ELF-1 (cell line): ENCODE measurements at places on chromosomes 4 and X.
A peak's percentile ranks its signal among the peaks of the same experiment; 100 is the strongest.

DNA sequence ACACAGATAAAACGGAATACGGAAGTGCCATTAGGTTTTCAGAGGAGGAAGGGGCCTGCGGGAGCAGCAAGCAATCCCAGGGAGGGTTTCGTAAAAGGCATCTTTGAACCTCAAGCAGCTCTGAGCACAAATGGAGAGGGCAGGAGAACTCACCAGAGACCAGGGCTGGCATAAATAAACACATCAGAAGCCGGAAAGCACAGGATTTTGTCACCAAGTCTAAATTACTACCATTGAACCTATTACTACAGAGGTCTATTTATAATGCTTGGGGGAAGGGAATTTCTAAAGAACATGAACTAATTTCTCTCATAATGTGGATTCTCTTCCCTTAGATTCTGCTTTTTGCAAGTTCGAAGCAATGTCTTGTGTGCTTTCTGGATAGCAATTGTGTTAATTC, 39.6 kb upstream of the MBTPS2 start:
- DNase-seq = no peak

DNA sequence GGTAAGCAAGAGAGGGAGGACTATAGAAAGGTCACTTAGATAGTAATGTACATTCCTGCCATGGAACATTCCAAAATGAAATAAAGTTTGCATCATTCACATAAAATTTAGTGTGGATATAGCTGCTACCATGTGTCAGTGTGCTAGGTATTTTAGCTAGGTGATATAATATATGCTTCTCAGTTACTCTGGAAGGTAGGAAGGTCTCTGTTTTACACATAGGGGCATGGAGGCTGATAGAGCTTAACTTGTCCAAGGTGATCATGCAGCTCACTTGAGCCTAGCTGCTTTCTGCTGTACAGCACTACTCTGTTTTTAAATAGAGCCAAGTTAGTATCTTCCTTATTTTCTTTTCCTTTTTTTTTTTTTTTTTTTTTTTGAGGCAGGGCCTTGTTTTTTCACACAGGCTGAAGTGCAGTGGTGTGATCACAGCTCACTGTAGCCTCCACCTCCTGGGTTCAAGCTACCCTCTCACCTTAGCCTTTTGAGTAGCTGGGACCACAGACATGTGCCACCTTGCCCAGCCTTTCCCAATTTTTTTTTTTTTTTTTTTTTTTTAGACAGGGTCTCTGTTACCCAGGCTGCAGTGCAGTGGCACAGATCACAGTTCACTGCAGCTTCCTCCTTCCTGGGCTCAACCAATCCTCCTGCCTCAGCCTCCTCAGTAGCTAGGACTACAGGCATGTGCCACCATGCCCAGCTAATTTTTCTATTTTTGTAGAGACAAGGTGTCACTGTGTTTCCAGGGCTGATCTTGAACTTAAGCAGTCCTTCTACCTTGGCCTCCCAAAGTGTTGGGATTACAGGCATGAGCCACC, 10.4 kb downstream of the AFF1 start:
- no peak for DNase-seq

DNA sequence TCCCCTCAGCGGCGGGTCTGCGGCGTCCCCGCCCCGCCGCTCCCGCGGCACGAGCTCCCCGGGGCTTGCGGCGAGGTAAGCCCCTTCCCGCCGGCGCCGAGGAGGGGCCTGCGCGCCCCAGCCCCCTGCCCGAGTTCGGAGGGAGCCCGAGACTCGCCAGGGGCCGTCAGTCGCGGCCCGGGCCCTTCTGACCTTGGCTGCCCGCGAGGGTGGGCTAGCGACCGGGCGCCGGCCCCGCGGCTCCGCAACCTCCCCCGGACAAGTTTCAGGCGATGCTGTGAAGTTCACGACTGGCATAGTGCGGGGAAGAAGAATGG, 554 bp downstream of the CDKL5 start:
- peak; percentile 31 for DNase-seq

- no peak for DNase-seq
Observed at GRCh38 chrX:49673394-49673793, 22.4 kb downstream of the PAGE1 start.

DNA sequence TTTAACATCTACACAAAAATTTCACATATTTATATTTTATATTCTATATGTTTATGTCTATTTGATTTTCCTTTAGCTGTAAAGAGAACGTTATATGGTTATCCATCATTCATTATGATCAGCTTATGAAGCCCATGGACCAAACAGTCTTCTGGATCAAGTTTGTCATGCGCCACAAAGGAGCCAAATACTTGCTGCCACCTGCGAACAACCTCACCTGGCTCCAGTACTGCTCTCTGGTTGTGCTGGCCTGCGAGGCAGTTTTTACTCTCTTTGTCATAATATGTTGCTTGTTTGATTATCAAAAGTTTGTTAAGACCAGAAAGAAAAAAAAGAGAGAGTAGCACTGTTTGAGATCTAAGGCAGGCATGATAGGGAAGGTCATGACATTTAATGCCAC, 38.2 kb downstream of the UGT2B7 start:
- DNase-seq = no peak

DNA sequence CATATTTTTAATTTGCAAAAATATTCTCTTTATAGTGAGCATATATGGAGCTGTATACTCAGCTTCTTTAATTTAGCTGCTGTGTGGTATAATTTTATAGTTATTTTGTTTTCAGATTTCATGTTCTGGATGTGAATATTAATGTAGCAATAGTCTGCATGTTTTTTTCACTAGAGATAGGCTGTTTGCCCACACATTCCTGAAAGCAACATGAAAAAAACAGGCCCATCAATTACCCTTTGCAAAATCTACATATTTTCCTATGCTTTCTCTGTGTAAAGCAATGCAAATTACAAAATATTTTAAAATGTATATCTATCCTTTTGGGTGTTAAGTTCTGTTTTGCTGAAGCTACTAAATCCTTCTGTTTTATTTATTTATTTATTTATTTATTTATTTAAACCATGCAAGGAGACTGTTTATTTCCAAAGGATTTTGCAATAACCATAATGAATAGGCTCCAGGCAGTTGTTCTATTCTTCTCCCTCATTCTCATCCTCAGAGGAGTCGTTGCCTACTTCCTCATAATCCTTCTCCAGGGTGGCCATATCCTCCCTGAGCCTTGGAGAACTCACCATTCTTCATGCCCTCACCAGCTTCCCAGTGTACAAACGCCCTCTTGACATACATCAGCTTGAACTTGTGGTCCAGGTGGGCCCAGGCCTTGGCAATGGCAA, 277.1 kb downstream of the ANKRD50 start:
- DNase-seq = no peak

- no peak for DNase-seq
Observed at GRCh38 chrX:87616371-87616770, 98.8 kb downstream of the KLHL4 start.

GRCh38 chr4:183263787-183264386, 56.2 kb downstream of the CLDN22 start:
- no peak for DNase-seq

DNA sequence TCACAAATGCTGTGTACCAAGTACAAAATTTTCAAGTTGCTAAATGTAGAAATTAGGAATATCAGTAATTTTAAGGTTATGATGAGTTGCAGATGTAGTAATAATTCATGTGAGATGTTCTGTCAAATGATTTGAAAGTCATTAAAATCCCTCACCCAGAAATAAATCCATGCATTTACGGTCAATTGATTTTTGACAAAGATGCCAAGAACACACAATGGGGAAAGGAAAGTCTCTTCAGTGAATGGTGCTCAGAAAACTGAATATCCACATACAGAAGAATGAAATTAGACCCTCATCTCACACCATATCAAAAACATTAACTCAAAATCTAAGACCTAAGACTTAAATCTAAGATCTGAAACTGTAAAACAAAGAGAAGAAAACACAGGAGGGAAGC, 12.9 kb upstream of the BMPR1B start:
- DNase-seq = no peak

DNA sequence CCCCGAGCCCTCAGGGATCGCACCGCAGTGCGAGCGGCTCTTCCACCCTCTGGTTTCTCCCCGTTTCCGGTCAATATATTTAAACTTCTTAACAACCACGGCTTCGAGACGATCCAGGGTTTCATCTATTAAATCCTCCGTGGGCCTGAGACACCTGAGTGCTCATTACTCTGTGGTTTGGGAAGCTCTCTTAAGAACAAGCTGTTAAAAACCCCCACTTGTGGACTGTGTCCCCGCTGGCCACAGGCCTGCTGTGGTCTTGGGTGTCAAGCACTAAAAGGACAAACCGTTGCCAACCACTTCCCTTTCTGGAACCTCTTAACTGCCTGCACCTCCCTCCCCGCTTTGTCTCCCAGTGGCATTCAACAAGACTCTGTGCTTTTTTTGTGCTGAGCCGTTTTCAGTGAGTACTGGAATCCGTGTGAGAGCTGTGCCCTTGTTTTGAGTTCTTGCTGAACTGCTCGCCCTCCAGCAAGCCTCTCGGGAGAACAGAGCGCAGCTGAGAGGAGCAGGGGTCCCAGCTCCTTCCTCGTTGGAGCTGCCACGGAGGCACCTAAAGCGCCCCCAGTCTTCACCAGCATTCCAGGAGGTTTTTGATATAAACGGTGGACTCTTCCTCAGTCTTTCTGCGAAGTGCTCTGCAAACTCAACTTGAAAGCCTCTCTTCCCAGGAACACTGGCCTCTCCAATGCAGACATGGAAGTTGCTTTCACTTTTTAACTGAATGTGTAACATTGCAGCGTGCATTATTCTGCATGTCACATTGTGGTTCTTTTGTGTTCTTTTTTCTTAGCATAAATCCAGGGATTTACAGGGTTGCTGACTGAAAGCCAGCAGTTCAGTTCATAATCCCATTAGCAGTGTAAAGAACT, 691 bp upstream of the IGFBP7 start:
- DNase-seq = peak; percentile 80

GRCh38 chr4:96675896-96676295, 836.0 kb downstream of the PDHA2 start:
- peak; percentile 18 for DNase-seq

DNA sequence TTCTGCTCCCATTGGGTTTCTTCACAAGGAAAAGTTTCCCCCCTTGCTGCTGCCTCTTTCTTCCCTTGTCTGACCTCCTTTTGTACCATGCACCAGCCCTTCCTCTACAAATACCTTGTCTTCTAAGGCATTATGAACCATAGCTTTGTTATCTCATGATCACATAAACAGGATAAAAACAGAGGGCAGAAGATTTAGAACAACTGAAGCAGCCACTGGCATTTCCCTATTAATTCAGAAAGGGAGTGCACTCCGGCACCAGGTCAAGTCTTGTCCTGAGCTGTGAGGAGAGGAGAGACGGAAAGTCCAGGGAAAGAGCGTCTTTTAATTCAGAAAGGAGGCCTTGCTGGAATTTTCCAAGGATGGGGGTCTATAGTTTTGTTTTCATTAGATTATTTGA, 281.7 kb downstream of the RCHY1 start:
- no peak for DNase-seq

- DNase-seq = no peak
Observed at GRCh38 chr4:48141048-48141447, 7.0 kb upstream of the TXK start.

GRCh38 chr4:74327762-74328161, 19.5 kb downstream of the EPGN start:
- no peak for DNase-seq

DNA sequence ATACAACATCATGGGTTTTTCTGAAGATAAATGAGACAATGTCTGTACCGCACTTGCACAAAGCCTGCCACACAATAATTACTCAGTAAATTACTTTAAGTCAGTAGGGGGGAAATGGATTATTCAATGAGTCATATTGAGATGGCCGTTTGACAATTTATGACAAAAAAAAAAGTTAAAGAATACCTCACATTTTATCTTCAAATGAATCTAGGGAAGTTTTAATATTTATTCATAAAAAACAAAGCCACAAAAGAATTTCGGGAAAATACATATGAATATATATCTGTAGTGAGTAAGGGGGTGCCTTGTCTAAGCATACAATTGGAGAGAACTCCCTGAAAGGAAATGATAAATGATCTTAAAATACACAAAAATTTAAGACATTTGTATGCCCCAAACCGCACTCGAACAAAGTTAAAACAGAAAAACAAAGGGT, 197.0 kb upstream of the SLC7A11 start:
- no peak for DNase-seq

GRCh38 chr4:55431710-55432336, 36.1 kb downstream of the TMEM165 start:
- DNase-seq = no peak
